ENCODE measurements at places on chromosomes 2 and 18.

DNA sequence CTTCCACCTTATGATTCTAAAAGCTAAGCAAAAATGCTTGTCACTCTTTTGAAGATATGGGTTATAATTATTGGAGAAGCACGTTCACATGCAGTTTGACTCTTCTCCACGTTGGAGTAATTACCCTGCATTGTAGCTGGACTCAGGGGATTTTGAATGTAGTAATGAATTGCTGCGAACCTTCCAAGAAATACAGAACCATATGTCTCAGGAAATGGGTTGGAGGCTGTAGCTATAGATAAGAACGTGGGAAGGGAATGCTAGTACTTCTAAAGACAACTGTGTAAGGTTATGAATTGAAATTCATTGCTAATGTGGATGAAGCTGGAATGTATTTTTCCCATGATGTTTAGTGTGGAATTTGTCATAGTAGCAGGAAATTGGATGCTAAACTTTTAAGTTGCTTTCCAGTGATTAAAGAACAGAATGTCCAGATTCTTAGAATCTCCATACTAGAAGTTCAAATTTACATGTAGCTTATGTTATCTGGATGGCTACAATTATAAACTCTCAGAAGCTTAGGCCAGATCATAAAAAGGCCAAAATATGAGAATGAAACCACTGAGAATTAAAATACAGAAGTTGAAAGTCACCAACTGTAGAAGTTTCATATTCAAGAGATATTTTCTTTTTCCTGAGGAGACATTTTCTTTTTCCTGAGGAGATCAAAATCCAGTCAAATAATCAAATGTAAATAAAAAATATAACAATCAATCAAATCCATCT is 27.3 kb upstream of the SPOPL start:
- DNase-seq, result peak; percentile 73

DNA sequence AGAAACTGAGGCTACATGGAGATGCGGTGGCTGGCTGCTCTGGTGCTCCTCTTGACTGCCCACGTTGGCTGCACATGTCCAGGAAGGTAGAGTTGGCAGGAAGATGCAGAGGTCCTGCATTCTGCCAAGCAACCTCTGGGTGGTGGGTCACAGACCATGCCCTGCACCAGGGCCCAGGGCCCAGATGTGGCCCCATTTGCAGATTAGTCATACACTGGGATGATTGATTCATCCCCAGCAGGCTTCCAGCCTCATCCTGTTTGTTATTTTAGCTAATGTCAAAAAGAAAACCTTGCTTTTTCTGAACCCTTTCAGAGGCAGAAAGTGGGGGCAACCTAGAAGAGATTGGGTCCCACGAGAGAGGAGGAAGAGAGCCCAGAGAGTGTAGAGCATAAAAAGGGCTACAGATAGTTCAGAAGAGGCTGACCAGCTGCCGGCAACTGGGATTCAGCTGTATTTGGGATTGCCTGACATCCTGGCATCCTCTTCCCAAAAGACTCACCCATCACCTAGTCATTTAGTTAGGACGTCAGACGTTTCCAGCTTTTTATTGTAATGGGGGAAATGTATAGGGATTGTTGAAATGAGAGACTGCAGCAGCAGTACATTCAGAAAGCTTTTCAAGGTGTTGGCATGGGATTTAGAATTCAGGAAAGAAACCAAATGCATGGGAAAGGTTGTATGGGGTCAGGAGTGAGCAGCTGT is 101.9 kb downstream of the CTIF start:
- no peak for DNase-seq

- no peak for DNase-seq
Observed at GRCh38 chr18:60024857-60025256, 125.1 kb downstream of the PMAIP1 start.

DNA sequence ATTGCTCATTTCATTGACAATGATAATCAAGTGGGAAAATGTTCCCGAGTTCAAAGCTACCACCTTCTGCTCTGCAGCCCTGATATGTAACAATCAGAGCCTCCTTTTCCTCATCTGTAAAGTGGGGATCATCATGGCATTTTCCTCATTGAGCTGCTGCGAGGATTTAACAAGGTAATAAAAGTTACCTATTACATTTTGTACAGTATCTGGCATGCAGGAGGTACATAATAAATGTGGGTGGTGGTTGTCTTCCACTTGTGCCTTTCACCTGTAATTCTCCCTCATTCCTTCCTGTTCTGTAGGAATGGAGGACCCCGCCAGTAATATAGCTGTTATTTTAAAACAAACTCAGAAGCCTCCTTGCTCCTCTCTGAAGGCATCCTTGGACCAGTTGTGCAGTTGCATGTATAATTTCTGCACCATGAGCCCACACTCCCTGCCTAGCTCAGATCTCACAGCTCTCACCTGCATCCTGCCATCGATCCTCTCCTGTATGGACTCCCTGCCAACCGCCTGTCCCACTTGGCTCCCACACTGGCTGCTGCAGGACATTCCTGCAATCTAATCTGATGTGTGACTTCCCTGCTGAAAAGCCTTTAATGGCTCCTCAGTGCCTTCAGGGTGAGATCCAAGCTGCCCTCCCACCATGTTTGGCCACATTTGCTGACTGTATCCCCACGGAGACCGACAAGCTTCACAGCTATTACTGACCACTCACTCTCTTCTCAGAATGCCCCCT is 350.4 kb downstream of the EN1 start:
- DNase-seq, result no peak

DNA sequence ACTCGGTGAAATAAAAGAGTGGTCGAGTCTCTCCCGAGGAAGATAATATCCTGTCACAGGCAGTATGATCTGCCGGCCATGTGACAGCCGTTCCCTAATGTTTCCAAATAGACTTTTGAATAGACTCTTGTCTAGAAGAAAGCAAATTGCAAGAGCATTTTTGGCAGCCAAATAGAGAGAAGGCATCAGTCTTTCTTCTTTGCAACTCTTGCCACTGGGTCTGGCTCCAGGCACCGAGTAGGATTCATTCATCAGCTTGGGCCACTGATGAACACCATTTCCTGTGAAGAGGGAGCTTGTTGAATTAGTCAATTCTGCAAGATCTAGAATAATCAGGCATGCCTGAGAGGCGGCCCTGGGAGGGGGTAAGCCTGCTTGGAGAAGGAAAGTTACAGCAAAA is 165.6 kb downstream of the KLHL29 start:
- DNase-seq, result no peak

GRCh38 chr18:67265464-67266245 is 250.9 kb downstream of the DSEL start:
- no peak for DNase-seq

- DNase-seq, result no peak
Observed at GRCh38 chr2:230975927-230976326, 20.0 kb upstream of the SPATA3 start.

- DNase-seq, result peak; percentile 4
Observed at GRCh38 chr2:204977914-204978313, 432.6 kb downstream of the PARD3B start.

DNA sequence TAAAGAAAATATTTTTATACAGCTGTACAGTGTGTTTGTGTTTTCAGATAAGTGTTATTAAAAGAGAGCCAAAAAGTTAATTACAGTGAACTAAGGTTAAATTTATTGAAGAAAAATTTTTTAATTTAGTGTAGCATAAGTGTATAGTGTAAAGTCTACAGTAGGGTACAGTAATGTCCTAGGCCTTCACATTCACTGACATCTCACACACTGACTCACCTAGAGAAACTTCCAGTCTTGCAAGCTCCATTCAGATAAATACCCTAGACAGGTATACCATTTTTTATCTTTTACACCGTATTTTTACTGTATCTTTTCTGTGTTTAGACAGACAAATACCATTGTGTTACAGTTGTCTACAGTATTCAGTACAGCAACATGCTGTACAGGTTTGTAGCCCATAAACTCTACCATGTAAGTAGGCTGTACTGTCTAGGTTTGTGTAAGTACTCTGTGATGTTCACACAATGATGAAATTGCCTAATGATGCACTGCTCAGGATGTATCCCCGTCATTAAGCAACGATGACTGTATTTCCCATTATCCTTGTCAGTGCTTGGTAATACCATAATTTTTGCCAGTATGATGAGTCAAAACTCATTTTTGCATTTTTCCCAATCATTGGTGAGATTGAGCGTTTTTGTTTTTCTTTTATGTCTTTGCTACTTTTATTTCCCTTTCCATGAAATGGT is 48.2 kb upstream of the B3GNT2 start:
- no peak for DNase-seq

All from hematopoietic multipotent progenitor cell treated with erythropoietin and hydrocortisone succinate and interleukin-3 and kit ligand, for 8 days (in vitro differentiated cells).